ENCODE measurements at places on chromosomes 16 and 17.
A peak's percentile ranks its signal among the peaks of the same experiment; 100 is the strongest.

DNA sequence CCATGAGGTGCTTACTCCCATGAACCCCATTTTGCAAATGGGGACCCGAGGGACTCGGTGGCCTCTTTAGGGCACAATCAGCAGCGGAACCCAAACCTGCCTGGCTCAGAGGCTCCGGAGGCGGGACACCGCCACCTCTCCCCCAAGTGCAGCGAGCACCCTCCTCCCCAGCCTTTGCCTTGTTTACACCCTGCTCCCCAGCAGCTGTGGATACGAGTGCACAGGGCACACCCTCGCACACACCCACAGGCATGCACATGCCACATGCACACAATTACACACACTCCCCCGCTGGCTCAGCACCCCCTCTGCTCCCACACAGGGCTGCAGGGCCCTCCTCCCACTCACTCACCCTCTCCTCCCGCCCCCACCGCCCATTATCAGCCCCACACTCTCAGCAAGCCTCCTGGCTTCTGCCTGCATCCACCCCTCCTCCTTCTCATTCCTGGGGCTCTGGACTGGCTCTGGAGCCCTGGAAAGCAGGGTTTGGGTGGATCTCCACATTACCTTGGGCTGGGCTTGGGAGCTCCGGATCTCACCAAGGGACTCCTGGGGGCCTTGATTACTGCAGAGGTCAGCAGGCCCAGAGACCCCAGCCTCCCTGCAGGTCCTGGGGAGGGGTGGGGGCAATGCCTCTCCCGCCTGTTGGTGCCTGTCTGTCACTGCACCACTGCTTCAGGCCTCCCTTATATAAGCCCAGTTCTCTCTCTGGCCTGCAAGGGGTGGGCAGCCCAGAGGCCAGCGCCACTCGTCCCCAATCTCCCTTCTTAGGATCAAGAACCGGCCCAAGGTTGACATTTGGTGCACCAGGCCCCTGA is 6.4 kb downstream of the PDK2 start:
- DNase-seq, result no peak

GRCh38 chr16:19936441-19936840 is 51.8 kb upstream of the GPRC5B start:
- no peak for DNase-seq

- DNase-seq, result no peak
Observed at GRCh38 chr17:47243737-47244598, 9.7 kb upstream of the ITGB3 start.

DNA sequence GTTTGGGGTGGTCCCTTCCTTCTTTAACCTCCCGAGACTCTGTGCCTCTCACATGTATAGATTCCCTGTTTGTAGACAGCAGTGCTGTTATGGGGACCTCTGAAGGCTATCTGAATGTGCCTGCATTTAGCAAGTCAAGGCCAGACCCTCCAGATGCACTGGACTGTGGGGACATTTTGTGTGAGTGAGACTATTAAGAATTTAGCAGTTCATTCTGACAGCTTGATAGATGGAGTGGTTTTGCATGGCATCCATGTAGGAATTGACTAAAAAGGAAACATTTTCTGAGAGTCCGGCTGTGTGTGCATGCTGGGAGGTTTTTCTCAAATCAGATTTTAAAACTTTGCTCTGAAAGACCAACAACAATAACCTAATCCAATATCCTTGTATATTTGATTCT is 226.3 kb downstream of the MSI2 start:
- DNase-seq, result peak; percentile 54

DNA sequence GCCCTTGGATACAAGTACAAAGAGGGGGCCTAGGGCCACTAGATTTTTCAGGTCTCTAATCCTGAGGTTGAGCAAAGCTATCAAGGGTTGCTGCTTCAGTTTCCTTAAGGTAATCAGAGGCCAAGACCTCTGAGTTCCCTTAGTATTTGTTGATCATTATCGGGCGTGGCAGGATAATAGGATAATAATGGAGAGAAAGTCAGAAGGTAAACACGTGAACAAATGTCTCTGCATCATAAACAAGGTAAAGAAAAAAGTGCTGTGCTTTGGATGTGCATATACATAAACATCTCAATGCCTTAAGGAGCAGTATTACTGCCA is 41.5 kb upstream of the YPEL2 start:
- no peak for DNase-seq

GRCh38 chr17:51322390-51323029 is 62.2 kb downstream of the UTP18 start:
- peak; percentile 33 for DNase-seq

- no peak for DNase-seq
Observed at GRCh38 chr16:30663038-30663437, 4.8 kb downstream of the FBRS start.

GRCh38 chr16:83136924-83137323 is 510.2 kb downstream of the CDH13 start:
- DNase-seq, result no peak

- DNase-seq, result no peak
Observed at GRCh38 chr17:69588827-69589239, 174.3 kb downstream of the MAP2K6 start.

- no peak for DNase-seq
Observed at GRCh38 chr16:30079480-30079879, 3.7 kb downstream of the PPP4C start.

DNA sequence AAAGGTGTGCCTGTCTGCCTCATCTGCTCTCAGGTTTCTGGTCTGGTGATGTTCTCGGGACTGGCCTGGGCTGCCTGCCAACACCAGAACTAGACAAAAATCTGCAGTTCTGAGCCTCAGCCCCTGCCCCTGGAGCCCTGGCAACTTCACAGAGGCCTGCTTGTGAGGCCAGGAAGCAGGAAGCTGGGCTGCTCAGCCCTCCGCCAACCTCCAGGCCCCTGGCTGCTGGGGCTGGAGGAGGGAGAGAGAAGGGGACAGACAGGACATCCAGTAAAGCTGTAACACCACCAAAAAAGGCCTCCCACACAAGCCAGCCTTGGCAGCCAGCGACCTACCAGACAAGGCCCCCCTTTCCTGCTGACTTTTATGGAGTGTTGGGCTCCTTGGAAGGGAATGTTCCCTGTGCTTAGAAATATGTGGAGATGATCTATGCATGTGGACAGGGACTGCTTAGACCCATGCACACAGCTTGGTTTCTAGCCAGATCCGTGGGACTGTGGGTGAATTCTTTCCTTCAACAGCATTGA is 157.6 kb downstream of the XYLT1 start:
- DNase-seq, result no peak

GRCh38 chr17:38591759-38592241 is 14.0 kb downstream of the SRCIN1 start:
- peak; percentile 98 for DNase-seq

- no peak for DNase-seq
Observed at GRCh38 chr17:39074676-39075075, 76.8 kb downstream of the PLXDC1 start.

DNA sequence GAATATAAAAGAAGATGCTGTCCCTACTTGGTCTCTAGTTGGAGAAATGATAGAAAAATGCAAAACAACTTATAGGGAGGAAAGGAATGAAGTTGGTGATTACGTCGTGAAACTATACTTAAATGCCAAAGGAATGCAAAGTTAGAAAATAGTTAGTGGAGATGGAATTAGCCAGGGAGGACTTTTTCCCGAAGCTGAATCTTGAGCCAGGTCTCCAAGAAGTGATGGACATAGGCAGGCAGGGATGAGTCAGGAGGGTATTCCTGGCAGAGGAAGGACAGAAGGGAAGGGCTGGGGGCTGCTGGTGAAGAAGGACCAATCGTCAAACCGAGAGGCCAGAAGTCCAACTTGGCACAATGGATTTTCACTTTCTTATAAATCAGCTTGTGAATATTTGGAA is 1.8 kb downstream of the SNTB2 start:
- peak; percentile 29 for DNase-seq

DNA sequence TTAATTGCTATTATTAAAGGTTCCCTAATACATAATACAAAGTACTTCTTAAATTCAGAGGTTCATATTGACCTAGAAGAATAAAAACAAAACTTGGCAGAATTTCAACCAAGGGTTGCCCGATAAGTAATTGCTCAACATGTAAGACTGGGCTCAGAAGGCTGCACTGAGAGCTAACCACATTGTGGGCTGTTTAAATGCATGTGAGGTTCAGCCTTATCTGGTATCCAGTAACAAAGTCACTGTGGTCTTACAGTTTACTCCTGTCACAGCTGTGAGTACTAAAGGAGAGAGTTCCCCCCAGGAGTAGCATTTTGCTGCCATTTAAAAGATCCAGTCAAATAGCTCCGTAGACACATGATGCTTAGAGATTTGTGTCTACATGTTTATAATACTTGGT is 1.6 kb upstream of the DHRS11 start:
- DNase-seq, result no peak

GRCh38 chr17:67993998-67994361 is 2.3 kb downstream of the C17orf58 start:
- no peak for DNase-seq

GRCh38 chr16:58422809-58423208 is 30.5 kb downstream of the GINS3 start:
- DNase-seq, result no peak

GRCh38 chr17:12395733-12396354 is 269.8 kb upstream of the MYOCD start:
- DNase-seq, result peak; percentile 14

DNA sequence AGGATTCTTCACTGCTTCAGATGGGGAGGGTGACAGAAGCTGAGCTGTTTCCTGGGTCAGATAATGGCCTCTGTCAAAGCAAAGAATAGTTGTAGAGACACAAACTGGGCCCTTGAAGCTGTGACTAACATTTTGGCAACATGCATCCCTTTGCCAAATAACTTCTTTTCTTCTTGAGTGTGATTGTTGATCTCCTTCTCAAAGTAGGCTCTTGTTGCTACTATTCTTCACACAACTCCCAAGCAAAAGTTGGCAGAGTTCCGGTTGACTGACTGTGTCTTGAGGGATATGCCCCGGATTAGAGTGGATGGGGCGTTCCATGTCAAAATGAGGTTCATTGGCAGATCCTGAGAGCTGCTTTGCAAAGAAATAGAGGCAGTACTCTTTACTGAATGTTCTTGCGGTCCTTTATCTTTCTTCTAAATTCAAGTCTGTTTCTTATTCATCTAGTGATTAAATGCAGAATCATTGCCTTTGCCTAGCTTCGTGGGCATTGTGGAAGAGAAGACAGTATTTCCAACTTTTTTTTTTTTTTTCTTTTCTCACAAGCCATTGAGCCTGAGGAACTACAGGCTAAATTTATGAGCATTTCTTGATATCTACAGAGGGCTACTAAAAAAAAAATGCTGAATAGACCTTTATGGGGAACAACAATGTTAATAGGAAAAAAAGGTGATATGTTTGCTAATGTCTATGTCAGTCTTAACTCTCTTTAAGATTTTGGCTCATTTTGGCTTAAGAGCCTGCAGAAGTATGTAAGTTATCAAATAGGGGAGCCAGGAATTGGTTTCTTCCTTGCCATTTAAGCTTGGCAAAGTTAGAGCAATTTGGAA is 5.8 kb downstream of the WIPF2 start:
- no peak for DNase-seq

DNA sequence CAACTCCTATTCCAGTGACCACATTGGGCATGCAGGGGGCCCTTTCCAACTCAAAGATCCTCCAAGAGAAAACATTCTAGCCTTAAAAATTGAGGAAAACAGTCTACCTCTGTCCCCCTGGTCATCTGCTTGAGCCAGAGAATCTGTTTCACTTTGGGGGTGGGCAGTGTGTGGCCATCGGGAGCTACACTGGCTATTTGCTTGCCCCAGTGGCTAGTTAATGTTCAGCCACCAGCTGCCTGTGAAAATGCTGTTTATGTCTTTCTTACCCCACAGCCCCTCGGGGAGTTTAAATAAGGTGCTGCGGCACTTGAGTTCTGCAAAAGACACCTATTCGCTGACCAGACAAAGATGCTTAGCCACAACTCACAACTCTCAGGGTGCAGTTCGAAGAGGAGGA is 43.4 kb downstream of the GNAO1 start:
- DNase-seq, result no peak

- DNase-seq, result no peak
Observed at GRCh38 chr17:74149597-74150427, 53.7 kb upstream of the RPL38 start.

- no peak for DNase-seq
Observed at GRCh38 chr16:81746566-81746965, 32.5 kb upstream of the PLCG2 start.

GRCh38 chr16:66353055-66353454 is 13.4 kb upstream of the CDH5 start:
- no peak for DNase-seq

GRCh38 chr17:60782742-60783141 is 105.1 kb downstream of the BCAS3 start:
- DNase-seq, result no peak

GRCh38 chr16:84785843-84786581 is 33.8 kb upstream of the CRISPLD2 start:
- DNase-seq, result peak; percentile 53

- DNase-seq, result no peak
Observed at GRCh38 chr17:31388770-31389656, 2.5 kb upstream of the RAB11FIP4 start.

DNA sequence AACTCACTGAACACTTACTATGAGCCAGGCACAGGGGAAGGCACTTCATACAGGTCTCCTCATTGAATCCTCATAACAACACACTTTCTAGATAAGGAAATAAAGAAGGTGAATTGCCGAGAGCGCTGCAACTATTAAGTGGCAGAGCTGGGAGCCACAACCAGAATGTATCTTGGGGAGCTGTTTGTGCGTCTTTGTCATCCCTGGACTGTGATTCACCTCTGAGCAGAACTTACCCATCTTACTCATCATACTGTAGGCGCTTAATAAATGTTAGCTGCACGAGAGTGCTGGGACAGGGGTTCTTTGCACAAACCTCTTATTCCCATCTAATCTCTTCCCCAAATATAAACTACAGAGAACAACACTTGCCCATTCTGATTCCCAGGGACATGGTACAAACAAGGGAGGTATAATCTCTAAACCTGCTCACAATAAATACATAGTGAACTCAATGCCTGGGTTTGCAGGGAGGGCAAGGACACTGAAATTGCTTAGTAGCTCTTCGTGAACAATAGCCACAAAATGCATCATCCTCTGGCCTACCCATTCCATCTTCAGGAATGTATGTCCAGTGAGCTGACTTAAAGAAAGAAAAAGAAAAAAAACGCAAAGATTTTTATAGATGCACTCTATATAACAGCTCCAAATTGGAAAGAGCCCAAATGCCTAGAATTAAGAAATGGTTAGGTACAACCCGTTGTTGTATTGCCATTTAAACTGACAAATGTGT is 43.0 kb downstream of the MYO18A start:
- DNase-seq, result no peak

DNA sequence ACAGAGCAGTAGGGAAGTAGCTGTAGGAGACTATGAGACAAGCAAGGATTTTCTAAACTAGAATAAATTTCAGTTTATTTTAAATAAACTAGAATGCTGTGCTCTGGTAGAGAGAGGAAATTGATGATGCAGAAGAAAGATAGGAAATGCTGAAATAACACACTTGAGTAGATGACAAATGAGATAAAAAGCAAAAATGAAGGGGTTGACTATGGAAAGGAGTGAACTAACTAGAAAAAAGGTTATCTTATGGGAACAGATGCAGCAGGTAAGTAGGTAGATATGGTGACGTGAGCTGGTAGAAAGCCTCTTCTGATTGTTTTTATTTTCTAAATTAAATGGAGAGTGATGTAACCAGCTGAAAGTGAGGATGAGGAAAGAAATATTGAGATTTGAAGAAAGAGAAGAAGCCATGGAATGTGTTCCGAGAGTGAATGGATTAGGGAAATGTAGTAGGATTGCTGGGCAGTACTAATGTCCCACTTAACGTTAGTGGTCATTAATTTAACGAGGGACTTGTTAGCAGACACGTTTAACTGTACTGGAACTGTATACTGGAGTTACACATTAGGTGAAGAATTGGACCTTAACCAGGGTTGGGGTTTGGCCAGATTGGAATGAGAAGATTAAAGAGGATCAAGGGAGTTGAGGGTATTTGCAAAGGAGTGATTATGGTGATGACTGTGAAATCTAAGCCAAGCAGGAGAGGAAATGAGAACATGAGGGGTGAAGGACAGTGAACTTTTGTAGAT is 196.5 kb downstream of the TANC2 start:
- DNase-seq, result no peak

All from A172 (cell line).